ENCODE measurements at places on chromosomes 4 and X. TPM values are rescaled to one million over a fixed set of nuclear protein-coding genes. Genes with fewer than 3 reads are reported as not detected.

PLS3 gene
- 1.4 TPM for total RNA-seq

HSFX2 gene
- total RNA-seq: not detected

FAM47E gene
- not detected for total RNA-seq

AKAP4 gene
- not detected for total RNA-seq

SLITRK4 gene
- not detected for total RNA-seq

MGAT4D gene
- total RNA-seq: not detected

ESX1 gene
- not detected for total RNA-seq

ARHGAP10 gene
- 7.4 TPM for total RNA-seq

PNMA5 gene
- not detected for total RNA-seq

GAGE12C gene
- not detected for total RNA-seq

PRSS12 gene
- total RNA-seq: not detected

RPL10 gene
- total RNA-seq: 2,261 TPM

NXF2B gene
- total RNA-seq: not detected
